ENCODE measurements at places on chromosomes 5 and 9.
A peak's percentile ranks its signal among the peaks of the same experiment; 100 is the strongest.

- DNase-seq, result no peak
Measured at GRCh38 chr9:72333709-72334108, 31.3 kb downstream of the ZFAND5 start.

- no peak for DNase-seq
Measured at GRCh38 chr9:34576597-34577399, 12.7 kb downstream of the CNTFR start.

GRCh38 chr5:107671742-107672210 lies 1.0 kb upstream of the EFNA5 start:
- DNase-seq, result peak; percentile 91

DNA sequence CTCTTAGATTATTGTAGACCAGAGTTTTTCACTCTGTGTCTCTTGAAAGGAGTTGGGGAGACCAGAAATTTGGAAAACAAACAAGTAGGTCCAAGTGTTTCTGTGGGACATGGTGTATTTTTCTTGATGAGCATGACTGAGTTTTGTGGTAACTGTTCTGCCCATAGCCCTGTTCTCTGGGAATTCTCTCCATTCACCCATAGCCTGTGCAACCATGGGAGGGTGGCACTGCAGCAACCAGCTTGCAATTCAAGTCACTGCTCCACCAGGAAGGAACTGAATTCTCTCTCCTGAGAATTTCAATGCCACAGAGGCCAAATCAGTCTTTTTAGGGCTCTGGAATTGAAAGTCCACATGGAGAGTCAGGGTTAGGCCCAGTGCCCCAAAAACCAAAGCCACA lies 475.3 kb upstream of the TRPC7 start:
- DNase-seq, result no peak

DNA sequence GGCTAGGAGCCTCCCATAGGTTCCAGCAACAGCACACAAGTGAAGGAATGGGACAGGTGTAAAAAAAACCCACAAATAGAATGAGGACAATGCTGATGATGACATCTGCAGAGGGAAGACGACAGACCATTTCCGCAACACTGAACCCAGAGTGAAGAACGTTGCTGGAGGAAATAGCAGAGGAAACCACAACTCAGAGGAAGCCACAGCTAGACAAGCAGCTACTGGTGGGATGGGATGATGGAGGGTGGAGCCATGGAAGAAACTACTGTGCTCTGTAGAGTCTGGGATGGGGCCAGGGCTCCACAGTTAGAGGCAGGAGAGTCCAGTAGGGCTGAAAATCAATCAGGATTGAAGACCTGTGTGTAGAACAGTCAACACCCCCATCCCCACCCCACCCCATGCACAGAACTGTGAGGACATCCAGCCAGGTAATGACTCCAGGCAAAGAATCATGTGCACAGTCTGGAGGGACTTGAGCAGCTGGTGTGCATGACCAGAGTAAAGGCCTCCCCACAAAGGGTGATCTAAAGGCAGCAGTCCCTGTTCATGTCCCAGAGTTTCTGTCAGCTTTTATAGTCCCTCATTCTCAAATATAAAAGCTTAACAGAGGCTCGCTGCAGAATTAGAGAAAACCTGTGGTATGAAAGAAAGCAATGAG lies 65.2 kb upstream of the SPIN1 start:
- peak; percentile 43 for DNase-seq
